ENCODE measurements at places on chromosomes 4 and X.

DNA sequence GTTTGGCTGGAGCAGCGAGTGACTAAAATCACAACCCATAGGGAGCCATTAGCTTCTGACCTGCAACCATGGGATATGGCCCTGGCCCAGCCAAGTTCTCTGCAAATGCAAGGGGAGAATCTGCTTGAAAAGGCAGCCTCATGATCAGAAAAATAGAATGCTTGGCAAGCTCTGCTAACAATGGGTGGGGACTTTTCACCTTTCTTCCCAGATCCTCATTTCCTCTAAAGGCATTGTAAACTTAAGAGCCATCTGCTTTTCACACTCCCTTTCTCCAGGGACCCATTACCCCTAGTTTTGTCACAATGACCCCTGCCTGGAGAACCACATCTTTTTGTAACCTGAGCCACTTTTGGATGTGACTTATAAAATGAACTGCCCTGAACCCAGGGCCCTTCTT, 104.3 kb downstream of the PARM1 start:
- DNase-seq = no peak

DNA sequence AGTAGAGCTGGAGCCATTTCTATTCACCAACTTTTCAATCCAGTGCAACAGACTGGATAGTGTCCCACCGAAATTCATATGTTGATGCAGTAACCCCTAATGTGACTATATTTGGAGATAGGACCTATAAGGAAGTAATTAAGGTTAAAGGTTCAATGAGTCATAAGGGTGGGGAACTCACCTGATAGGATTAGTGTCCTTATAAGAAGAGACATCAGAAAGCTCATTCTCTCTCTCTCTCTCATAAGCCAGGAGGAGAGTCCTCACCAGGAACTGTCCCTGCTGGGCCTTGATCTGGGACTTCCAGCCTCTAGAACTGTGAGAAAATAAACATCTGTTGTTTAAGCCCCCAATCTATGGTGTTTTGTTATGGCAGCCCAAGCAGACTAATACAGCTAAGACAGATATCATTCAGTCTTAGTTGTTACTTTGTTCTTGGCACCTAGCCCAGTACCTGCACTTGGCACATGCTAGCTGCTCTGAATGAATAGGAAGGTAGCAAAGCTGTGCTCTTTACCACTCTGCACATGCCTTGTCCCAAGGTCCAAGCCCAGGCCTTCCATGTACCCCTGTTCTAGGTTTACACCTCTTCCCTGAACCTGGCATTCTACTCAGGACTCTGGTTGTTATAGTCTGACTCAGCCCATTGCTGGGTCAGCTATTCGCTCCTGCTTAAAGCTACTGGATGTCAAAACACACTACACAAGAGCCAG, 19.2 kb upstream of the BRS3 start:
- DNase-seq = no peak

- no peak for DNase-seq
Measured at GRCh38 chr4:169348541-169348940, 77.8 kb upstream of the SH3RF1 start.

GRCh38 chr4:141346144-141346543, 125.4 kb downstream of the ZNF330 start:
- no peak for DNase-seq

GRCh38 chr4:47790105-47790504, 47.8 kb downstream of the CORIN start:
- no peak for DNase-seq

DNA sequence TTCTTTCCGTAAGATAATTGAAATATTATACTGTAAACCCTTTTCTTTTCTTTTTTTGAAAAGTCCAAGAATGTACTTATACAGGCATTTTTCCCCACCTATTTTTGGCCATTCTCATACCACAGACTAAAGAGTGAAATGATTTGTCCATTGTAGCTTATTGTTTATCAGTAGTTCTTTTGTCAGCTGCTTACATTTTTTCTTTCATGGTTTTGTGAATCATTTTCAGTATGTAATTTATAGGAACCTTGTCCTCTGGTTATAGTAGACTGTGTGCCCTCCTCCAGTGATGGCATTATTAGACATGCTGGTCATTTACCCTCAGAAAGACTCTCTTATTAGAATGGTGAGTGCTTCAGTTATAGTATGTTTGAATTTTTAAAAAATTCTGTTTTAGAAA, 56.7 kb downstream of the CCKAR start:
- no peak for DNase-seq

DNA sequence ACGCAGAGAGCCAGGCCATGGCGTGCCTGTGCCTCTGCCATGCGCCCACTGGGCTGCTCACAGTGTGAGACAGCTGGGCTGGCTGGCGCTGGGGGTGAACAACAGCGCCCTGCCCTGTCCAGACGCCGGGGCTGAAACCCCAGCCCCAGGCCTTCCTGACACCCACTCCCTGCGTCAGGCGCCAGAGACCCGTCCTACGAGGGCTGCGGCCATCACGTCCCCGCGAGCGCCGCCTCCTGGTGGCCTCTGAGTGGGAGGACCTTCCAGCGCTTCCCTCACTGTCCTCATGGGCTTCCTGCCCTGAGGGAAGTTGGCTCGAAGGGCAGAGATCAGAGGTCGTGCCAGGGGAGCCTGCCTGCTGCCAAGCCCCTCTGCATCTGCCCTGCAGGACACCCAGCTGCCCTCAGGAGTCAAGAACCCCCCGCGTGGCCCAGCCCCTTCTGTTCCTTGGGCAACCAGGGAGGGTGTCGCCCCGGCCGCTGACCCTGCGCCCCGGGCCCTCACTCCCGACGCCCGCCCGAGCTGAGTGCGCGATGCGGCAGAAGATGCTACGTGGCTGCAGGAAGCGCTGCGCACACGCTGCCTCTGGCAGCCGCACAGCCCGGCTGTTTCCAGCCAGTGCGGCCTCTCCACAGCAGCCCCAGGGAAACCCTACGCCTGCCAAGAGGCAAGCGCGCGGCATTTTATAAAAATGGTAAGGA, 16.2 kb downstream of the NELFA start:
- DNase-seq = no peak

GRCh38 chr4:78766650-78767049, 9.5 kb upstream of the BMP2K start:
- no peak for DNase-seq

GRCh38 chr4:67678612-67679011, 22.3 kb downstream of the UBA6 start:
- DNase-seq = no peak

DNA sequence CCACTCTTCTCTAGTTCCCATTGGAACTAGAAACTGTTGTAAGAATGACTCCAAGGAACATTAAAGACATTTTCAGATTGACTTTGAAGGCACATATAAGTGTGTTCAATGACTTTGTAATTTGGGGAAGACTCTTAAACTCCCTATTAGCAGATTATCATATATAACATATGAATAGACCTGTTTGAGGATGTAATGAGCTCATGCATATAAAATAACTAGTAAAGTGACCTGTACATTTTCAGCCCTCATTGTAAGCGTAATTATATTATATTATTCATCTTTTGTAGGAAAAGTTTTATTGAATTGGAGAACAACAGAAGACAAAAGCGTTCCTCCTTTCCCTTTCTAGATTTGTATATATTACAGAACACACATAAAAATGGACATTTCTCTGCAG, 455.1 kb downstream of the IL1RAPL1 start:
- no peak for DNase-seq

GRCh38 chr4:41135801-41136200, 78.5 kb downstream of the APBB2 start:
- no peak for DNase-seq

GRCh38 chr4:86898562-86898961, 6.3 kb upstream of the C4orf36 start:
- DNase-seq = no peak

- no peak for DNase-seq
Measured at GRCh38 chr4:13615161-13615560, 12.4 kb downstream of the BOD1L1 start.

DNA sequence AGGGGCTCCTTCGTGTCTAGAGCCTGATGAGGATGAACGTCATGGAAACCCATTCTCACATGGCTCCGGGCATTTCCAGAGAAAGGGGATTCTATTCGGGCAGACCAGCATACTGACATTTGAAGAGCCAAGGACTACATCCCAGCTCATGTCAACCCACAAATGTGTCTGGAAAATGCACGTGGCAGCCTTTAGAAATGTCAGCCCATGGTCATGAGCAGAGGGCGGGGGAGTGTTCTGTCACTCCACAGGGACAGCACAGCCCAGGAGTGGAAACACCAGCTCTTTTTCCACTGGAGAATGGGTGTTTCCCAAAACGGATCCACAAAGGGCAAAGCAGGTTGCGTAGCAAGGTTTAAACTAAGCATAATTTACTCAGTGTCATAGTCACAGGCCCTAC, 207.0 kb downstream of the BCOR start:
- DNase-seq = no peak

DNA sequence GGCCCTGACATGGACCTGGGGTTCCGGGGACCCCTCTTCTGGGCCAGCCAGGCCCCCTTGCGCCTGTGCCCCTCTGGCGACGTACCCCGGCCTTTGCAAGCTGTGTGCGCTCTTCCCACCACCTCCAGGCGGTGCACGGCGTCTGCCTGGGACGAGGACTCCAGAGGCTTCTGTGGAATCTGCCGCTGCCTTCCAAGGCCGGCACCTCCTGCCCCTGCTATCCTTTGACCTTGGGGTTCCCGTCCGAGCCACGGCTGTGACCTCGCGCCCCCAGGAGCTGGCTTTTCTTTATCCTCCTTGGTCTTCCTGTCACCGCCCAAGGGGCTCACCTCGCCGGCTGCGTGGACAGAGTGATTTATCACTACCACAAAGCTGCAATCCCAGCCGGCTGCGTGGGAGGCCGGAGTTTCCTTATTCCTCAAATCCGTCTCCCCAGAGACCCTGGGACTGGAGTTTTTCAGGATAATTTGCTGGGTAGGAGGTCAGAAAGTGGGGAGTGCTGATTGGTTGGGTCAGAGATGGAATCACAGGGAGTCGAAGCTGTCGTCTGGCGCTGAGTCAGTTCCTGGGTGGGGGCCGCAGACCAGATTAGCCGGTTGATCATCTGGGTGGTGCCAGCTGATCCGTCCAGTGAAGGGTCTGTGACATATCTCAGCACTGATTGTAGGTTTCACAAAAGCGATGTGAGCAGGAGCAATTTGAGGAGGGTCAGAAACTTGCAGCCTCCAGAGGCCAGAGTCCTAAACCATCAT, 19.8 kb upstream of the PLCXD1 start:
- DNase-seq = no peak

DNA sequence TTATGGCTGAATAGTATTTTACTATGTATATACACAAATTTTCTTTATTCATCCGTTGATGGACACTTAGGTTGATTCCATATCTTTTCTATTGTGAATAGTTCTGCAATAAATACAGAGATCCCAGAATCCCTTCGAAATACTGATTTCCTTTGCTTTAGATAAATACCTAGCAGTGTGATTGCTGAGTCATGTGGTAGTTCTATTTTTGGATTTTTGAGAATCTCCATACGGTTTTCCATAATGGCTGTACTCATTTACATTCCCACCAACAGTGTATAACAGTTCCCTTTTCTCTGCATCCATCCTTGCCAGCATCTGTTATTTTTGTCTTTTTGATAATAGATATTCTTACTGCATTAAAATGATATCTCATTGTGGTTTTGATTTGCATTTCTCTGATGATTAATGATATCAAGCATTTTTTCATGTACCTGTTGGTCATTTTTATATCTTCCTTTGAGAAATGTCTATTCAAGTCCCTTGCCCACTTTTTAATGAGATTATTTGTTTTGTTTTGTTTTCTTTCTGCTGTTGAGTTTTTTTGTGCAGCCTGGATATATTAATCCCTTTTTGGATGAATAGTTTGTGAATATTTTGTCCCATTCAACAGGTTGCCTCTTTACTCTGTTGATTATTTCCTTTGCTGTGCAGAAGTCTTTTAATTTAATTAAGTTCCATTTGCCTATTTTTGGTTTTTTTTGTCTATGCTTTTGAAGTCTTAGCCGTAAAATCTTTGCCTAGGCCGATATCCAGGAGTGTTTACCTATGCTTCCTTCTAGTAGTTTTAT, 466.7 kb upstream of the TENM3 start:
- no peak for DNase-seq

GRCh38 chr4:169120624-169121023, 110.6 kb upstream of the CBR4 start:
- DNase-seq = no peak

- no peak for DNase-seq
Measured at GRCh38 chr4:94641702-94642560, 115.8 kb upstream of the BMPR1B start.

DNA sequence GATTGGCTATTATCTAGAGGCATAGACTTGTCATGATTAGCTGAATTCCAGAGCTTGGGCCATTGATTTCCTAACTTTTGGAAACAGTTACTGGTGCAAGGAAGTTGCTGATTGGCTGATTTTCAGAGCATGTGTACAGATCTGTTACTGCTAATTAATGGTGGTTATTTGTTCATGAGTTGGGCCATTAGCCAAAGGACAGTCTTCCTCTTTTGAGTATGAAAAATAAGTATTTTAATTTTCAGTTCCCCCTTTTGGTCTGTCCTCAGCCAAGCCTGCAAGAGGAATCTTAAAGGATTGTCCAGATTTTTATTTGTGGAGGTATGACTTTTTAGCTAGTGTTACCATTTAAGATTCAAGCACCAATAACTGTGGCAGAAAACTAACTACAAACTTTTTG, 7.0 kb upstream of the DSPP start:
- DNase-seq = no peak

GRCh38 chrX:23820235-23820782, 37.3 kb downstream of the SAT1 start:
- DNase-seq = no peak

DNA sequence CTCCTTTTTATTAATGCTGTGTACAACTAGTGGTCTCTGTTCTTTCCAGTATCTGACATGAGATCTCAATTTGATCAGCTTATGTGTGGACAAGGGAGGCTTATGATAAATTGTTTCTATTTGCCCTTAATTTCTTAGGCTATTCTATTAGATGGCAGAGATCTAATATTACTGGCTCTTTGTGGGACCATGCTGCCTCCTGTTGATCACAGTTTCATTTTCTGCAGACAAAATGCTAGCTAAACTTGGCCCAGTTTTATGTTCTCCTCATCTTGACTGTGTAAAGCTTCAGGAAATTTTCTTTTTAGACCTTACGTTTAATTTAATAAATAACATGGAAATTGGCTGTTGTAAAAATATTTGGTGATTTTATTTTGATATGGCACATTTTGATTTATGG, 627.1 kb upstream of the AADAT start:
- DNase-seq = no peak

DNA sequence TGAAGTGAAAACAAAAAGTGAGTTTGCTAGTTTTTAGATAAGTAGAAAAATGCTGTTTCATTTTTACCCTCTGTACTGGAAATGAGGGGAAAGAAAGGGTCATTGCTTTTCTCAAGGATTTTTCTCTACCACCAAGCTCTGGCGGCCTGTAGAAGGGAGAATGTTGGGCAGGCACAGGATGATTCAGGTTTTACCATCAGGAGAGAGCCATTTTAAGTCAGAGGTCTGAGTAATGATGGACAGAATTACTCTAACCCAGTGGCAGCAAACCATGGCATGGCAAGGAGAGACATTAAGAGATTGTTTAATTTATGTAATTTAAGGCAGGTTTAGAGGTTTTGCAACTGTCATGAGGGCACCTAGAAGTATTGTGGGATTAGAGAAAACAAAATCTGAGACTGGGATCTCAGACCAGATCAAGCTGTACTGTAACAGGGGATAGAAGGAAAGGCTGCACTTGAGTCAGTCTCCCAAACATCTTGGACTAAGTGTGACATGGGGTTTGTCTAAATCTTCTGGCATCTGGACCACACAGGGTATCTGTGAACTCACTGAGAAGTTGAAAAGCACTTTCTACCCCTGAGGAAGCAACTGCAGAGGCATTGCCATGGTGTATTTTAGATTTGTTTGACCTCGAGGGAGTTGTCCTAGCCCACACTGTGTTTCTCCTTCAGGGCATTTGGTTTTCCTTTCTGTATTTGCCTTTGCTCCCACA, 81.6 kb downstream of the BANK1 start:
- no peak for DNase-seq
